CD4-positive, alpha-beta T cell treated with Interleukin-17A for 1 hour (primary cell): ENCODE measurements at places on chromosomes 1 and 21.

- no peak for DNase-seq
These were observed 51.2 kb downstream of the IL23R start for GRCh38 chr1:67217417-67217816.

- peak; percentile 31 for DNase-seq
These were observed 25.5 kb downstream of the UTS2 start for GRCh38 chr1:7827126-7827955.

- DNase-seq: no peak
These were observed 74.2 kb downstream of the SIM2 start for GRCh38 chr21:36773117-36773516.

DNA sequence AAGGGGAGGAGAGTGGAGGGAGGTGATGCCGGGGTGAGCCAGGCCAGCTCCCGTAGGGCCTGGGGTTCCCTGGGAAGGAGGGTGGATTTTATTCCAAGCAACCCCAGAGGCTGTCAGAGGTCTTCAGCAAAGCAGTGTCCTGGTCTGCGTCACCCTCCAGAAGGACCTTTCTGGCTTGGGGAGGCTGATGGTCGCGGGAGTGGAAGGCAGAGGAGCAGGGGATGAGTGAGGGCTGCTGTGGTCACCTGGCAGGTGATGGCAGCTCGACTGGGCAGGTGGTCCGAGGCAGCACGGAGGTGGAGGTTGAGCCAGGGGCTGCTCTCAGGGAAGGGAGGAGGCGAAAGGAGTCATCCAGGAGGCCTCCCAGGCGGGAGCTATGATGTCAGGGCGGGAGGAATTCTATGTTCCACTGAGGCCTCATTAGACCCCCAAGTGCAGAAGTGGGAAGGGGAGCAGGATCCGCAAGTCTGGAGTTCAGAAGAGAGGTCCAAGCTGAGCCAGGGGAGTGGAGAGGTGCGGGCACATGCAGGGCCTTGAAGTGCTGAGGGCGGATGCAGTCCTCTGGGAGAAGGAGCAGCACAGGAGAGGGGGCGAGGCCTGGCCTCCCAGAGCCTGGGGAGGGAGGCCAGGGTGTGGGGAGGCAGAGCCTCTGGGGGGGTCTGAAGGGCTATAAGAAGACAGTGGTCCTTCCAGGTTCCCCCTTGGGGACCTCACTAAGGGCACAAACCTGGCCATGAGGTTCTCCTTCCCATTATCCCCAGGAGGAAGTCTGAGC lies 33.3 kb downstream of the BMP8A start:
- no peak for DNase-seq

DNA sequence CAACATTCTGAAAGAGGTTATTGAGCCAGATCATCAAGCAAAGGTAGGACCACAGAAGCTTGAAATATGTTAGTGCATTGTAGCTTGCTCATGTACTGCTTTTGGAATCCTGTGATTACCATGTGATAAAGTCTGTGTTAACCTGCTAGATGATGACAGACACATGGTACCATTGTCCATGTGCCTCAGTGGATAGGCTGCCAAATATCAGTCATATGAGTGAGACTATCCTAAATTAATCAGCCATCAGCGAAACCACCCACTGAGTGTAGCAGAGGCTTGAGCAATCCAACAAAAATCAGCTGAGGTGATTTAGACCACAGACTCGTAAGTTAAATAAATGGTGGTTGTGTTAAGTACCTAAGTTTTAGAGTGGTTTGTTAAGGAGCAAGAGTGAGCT lies 32.7 kb upstream of the CRB1 start:
- no peak for DNase-seq
